ENCODE measurements at places on chromosomes 1 and 21.

- DNase-seq = no peak
Measured at GRCh38 chr1:166136222-166136621, 30.6 kb downstream of the FAM78B start.

DNA sequence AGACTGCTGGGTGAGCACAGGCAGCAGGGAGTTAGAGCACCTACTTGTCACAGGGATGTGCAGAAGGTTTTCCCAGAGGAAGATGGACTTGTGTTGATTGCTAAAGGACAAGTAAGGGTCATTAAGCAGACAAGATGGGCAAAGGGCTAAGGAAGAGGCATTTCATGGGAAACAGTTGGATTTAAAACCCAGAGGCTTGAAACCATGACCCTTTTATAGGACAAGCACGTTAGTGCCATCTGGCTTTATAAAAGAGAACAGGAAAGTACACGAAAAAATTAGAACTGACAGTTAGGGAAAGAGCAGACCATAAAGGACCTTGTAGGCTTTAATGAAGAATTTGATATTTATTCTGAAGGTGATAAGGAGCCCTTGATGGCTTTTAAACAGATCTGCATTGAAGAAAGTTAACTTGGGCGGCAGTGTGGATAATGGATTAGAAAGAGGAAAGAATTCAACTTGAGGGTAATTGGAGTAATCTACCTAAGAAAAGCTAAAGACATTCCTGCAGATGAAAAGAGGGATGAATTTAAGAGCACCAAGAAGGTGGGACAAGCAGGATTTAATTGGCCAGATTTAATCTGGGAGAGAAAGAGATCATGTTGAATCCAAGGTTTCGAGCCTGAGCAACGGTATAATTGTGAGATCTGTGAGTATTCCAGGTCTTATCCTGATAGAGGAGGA is 68.6 kb downstream of the ZC3H11B start:
- DNase-seq = no peak

DNA sequence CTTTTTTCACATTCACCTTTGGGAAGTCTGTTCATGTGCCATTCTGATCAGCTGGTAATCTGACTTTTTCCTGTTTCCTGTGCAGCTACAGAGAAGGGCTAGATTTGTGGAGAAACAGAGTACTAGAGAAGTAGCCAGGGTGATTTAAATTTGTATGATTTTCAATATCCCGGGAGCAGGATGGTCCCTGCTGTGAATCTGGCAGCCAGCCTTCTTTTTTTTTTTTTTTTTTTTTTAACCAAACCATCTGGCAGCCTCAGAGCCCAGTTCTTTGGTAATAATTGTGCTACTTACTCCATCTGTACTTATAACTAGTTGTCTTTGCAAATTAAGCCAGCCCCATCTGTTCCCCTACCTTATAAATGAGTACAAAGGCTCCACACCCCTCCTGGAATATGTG is 248.6 kb upstream of the DEPDC1 start:
- DNase-seq = no peak

DNA sequence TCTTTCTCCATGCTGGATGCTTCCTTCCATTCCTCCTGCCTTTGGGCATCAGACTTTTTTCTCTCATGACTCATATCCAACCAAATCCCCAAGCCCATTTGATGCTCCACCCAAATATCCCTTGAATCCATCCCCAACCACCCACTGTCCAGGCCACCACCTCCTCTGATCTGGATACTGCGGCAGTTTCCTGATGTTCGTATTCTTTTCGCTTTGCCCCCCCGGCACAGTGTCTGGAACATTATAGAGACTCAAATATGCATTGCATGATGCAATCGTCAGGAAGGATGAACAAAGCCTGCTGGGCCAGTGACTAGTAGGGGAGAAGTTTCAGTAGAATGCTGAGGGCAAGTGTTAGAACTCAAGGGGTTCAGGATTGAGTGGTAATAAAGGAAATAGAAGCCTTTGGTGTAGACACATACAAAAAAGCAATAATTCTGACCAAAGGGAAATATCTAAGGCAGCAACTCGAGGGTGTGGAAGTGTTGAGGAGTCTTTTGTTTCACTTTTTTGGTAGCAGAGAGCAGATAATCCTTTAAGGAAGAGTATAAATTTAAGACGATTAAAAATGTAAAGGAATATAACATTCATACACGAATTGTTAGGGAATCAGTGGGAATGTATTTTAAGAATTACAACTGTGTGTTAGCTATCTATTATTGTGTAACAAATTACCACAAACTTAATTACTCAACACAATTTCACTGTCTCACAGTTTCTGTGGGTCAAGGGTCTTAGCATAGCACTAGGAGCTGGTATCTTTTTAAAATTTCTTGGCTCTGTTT is 7.5 kb downstream of the S100A11 start:
- peak; percentile 81 for DNase-seq

GRCh38 chr1:119112791-119113190 is 27.7 kb downstream of the WARS2 start:
- no peak for DNase-seq

- no peak for DNase-seq
Measured at GRCh38 chr1:182688436-182689205, 4.2 kb upstream of the RGS8 start.

GRCh38 chr1:185957441-185958363 is 223.5 kb downstream of the HMCN1 start:
- peak; percentile 54 for DNase-seq

- DNase-seq = no peak
Measured at GRCh38 chr1:34354367-34354766, 177.7 kb downstream of the C1orf94 start.

- DNase-seq = no peak
Measured at GRCh38 chr1:14850563-14850962, 252.1 kb downstream of the KAZN start.

DNA sequence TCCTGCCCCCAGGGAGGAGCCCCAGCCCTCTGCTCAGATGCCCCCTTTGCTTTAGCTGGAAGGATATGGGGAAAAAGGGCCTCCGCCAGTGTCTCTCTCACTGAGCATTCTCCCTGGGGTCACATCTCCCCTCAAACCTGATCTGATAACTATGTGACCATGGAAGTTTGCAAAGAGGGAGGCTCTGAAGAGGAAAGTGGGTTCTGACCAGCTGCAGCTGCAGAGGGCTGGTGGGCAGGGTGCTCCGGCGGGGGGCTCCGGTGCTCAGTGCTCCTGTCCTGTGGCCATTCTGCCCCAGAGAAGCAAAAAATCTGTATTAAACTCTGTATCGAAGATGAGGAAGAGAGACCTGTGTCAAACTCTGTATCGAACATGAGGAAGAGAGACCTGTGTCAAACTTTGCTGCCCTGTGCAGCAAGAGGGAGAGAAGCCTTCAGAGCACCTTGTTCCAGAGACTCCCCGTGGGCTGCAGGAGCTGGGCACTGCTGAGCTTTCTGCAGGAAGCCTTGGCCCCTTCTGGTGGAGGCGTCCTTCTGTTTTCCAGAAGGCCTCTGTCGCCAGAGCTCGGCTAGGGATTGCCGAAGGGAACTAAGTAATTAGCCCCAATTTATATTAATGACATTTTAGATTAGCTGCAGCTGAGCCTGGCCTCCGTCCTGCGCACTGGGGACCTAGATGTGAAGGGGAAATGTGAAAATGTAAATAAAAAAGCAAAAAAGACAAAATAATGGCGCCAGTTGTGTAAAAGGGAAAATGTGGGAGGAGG is 186.2 kb upstream of the C1orf174 start:
- no peak for DNase-seq

DNA sequence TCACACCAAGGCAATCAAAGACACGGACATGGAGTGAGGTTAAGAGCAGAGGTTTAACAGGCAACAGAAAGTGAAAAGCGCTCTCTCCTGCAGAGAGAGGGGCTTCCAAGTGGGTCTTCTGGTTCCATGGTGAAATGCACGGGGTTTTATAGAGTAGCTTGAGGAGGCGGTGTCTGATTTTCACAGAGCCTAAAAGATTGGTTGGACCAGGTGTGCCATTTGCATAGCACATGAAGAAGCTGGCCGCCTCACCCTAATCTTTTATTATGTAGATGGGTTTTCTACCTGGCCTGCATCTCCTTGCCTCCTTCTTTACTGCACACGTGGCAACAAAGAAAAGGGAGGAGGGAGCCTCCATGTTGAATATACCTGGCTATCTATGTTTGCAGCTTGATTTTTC is 197.3 kb downstream of the RYR2 start:
- no peak for DNase-seq

DNA sequence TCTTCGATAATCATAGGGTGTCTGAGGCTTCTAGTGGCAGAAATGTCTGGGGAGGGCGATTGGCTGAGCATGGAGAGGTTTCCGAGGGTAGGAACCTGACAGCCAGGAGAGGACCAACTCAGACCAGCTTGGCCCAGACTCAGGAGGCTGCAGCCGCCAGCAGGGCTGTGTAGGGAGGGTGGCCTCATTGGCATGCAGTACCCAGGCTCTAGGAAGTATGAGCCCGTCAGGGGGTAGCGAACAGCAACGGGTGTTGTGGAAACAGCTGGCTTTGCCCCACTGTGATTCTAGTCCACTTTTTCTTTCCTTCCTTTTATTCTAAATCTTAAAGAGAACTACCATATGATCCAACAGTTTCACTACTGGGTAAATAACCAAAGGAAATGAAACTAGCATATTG is 103.3 kb downstream of the DIRAS3 start:
- DNase-seq = no peak

DNA sequence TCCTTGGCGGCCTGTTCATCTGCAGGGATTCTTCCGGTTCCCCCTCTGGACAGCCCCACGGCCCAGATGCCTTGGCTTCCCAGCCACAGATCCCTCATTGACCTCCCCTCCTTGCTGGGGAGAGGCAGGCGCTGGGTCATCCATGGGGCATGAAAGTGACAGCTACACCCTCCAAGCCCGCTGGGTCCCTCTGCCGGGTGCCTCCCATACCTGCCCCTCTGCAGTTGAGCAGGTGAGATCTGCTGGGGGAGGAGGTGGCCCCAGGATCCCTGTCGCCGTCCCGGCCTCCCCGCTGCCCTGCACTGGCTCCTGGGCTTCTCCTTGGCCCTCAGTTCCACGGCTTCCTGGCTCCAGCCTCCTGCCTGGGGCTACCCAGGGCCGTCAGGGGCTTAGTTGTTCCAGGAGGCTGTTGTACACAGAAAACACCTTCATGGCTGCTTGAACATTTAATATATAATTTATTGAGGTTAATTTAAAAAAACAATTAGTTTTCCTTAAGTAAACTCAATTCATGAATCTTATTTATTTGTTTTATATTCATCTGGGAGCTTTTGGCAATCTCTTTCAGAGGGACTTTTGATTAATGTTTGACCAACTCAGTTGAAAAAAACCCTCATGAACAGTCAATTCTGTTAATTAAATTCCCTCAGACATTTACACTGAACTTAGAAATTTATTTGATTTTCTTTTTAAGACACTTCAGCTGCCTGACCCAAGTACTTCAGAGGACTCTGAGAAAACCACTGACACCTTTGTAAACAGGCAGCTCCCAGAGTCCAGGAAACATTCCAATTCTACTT is 67.6 kb upstream of the ABCG1 start:
- DNase-seq = no peak

GRCh38 chr21:26847921-26848320 is 2.7 kb upstream of the ADAMTS1 start:
- DNase-seq = no peak

DNA sequence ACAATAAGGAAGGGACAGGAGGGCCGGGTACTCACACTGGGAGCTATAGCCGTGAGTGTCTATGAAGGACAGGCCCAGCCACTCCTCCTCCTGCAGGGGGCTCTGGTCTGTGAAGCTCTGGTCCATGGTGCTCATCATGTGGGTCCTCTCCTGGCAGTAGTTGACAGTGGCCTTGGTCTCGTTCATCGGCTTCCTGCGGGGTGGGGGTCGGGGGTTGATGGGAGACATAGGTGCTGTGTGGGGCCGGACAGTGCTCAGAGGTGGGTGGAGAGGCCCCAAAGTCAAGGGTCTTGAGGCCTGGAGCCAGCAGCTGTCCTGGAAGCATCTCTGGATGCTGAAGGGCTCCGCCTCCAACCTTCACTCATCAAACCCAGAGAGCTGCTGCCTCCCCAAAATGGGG is 260.4 kb downstream of the PTPRU start:
- DNase-seq = no peak

DNA sequence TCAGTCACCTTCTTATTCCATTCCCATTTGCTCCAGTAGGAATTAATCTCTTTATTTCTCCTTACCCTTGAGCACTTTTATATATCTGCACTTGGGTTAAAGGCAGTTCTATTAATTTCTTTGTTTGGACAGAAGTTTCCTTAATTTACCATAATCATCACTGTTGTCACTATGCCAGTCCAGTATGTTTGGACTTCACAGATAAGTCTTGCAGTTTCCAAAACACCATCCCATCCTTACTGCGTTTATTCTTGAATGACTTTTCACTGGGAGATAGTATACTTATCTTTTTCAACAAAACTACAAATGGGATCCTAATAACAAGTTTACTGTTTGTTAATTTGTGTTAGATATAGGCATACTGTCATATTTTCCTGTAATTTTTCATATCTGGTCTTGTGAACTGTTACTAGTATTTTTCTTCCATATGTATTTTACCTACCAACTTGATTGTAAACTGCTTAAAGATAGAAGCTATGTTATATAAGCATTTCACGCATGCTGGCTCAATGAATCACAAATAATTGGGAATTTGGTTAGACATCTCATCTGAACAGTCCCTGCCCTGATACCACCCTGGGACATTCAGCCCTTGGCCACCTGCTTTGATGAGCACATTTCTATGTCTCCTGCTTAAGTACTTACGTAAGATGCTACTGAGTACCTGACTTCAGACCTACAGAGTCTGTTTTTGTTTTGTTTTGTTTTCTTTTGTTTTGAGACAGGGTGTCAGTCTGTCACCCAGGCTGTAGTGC is 78.2 kb downstream of the OLFML2B start:
- DNase-seq = peak; percentile 11

DNA sequence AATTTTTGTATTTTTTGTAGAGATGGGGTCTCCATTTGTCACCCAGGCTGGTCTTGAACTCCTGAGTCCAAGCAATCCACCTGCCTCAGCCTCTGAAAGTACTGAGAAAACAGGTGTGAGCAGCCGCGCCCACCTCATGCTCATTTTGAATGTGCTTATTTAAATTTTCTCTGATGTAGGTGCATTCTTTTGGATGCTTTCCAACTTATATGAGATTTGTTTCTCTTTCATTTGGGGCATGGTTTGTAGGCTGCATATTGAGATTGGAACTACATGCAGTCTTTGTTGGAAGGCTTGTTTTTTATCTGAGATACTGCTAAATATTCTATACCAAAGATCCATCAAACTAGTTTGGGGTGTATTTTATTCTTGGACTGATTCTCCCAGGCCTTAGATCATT is 81.0 kb upstream of the IVNS1ABP start:
- DNase-seq = no peak

DNA sequence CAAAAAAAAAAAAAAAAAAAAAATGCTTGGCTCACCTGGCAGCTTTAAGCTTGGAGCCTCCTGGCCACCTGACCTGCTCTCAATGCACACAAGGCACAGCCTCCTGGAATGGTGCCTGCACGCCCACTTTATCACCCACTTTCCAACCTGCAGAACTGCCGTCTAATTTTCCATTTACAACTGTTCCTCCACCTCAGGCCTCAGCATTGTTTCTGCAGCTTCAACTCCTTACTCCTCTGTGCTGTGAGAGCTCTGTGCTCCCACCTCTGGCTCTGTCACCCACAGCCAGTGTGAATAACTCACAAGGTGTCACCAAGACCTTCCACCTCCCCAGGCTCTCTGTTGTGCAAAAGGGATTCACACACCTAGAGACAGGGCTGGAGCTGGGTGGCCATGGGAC is 38.7 kb upstream of the GPR157 start:
- DNase-seq = no peak

Data from trophoblast cell (in vitro differentiated cells and primary cell).